ENCODE measurements at places on chromosomes 7 and 10.

DNA sequence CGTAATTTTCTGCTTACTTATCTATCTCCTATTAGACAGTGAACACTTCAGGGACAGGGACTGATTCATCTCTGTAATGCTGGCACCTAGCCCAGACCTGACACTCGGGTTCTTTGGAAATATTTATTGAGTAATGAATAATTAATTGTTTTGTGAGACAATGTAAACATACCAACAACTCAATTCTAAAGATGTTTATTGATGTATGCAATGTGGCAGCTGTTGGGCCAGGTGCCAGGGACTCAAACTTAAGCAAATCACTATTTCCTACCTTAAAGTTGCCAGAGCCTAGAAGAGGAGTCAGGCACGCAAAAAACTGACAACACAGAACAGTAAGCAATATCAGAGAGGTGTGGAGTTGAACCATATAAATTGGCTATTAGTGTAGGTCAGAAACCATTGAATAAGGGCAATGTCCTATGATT is 63.6 kb upstream of the BMPER start:
- no peak for DNase-seq

DNA sequence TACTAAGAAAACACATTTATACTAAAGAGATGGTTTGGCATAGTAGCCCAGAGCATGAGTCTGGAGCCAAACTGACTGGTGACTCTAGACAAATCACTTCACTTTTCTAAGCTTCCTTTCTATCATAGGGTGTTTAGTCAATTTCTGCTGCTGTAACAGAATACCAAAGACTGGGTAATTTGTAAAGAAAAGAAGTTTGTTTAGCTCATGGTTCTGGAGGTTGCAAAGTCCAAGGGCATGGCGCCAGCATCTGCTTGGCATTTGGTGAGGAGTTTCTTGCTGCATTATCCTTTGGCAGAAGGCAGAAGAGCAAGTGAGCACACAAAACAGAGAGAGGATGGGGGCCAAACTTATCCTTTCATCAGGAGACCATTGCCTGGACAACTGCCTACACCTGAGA is 146.3 kb downstream of the CHCHD3 start:
- DNase-seq = no peak

- DNase-seq = no peak
These were observed 25.0 kb downstream of the RUNDC3B start for GRCh38 chr7:87653178-87653577.

DNA sequence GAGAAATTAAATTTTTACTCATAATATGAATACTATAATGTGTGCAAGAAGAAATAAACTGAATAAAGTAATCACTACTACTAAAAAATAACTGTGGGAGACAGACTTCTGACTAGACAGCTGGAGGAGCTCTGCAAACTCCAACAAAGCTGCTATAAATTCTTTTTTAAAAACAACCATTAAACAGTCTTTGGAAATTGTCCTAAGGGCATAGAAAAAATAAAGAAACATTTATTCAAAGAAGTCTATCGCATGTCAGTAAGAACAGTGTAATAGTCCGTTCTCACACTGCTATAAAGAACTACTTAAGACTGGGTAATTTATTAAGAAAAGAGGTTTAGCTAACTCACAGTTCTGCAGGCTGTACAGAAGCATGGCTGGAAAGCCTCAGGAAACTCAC is 56.0 kb downstream of the ZPBP start:
- DNase-seq = no peak

GRCh38 chr10:97759158-97759887 is 12.5 kb downstream of the SFRP5 start:
- no peak for DNase-seq

DNA sequence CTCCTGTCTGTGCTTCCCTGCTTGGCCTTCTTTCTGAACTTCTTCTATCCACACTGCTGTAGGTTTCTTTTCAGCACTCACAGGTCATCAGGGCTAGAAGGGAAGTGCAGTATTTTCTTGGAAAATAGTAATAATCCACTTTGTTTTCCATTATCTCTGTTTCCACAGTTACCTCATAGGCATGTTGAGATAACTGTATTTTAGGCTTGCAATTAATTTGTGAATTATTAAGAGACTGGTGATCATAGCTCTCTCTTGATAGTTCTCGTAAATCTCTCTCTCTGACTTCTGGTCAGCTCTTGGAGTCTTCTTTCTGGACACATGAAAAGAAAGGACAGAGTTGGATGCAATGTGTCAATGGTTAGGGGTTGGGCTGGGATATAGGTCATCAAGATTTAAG is 243.6 kb upstream of the IGFBP3 start:
- DNase-seq = no peak

DNA sequence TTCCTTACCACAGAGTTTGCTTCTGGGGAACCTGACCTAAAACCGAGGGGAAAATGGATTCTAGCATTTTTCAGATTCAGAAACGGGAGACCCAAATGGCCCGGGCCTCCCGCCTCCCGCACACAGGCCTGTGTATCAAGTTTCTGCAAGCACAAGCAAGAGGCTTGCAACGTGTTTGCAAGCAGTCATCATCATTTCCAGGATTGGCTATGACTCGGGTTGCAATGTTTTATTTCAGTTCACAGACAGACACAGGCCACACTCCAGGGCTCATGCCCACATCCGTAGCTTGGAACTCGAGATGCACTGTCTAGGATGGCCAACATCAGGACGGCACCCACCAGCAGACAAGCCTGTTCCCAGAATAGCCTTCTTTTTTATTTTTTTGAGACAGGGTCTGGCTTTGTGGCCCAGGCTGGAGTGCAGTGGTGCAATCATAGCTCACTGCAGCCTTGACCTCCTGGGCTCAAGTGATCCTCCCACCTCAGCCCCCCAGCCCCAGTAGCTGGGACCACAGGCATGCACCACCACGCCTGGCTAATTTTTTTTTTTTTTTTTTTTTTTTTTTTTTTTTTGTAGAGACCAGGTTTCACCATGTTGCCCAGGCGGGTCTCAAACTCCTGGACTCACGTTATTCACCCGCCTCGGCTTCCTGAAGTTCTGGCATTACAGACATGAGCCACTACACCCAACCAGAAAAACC is 68.1 kb upstream of the FOXK1 start:
- no peak for DNase-seq

- DNase-seq = no peak
These were observed 4.6 kb downstream of the SPAM1 start for GRCh38 chr7:123929655-123930054.

GRCh38 chr10:33557313-33557712 is 222.8 kb upstream of the NRP1 start:
- no peak for DNase-seq

GRCh38 chr10:113232928-113233511 is 283.0 kb downstream of the TCF7L2 start:
- DNase-seq = no peak

DNA sequence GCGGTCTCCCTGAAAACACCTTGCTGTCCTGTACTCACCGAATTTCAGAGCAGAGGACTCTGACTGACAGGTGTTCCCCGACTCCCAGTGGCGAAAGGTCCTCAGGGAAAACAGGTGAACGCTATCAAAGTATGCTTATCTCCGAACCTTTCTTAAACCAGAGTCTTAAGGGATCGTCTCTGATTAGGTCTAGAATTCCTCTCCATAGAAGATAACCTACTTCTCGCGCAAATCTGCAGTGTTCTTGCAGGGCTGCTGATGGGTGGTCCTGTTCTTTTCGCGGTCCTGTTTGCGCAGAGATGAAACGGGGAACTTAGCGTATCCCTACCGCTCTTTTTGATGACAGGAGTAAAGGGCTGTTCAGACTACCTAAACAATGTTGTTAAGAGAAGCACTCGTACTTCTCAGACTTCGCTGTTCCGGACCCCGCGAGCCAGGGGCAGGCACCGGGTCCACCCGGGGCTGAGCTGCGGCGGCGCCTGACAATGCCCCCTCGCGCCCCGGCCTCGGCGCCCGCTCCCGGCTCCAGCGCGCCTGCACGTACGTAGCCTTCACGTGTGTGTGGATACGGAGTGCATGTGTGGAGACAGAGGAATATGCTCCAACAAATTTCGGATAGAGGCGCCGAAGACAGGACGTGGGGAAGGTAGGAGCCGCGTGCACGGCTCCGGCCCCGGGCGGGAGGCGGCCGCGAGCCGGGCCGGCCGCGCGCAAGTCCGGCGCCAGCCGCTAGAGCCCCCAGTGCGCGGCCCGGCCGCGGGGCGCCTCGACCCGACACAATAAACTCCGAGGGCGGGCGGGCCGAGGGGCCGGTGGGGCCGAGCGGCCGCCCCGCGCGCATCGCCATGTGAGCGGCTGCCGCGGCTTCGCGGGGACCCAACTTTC is 766 bp upstream of the ZMYND11 start:
- peak; percentile 10 for DNase-seq

DNA sequence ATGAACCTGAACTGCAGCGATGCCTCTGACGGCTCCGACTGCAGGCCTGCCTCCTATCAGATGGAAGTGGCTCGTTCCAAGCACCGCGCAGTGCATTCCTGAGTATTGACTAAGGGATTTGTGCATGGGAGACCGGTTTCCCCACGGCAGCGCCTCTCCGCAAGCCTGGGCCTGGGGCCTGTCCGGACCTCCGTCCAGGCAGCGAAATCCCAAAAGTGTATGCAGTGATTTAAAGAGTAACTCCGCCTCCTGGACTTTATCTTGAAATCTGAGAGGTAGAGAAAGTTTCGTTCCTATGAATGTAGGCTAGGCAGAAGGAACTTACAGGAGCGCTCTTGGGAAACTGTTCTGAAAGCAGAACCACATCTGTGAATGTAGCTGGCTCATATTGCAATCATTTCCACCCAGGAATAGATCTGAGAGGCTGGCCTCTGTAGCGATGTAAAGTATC is 106.2 kb upstream of the CELF2 start:
- no peak for DNase-seq

GRCh38 chr10:44716470-44717015 is 194.6 kb upstream of the TMEM72 start:
- DNase-seq = no peak

GRCh38 chr7:50584793-50585408 is 19.7 kb upstream of the DDC start:
- no peak for DNase-seq

DNA sequence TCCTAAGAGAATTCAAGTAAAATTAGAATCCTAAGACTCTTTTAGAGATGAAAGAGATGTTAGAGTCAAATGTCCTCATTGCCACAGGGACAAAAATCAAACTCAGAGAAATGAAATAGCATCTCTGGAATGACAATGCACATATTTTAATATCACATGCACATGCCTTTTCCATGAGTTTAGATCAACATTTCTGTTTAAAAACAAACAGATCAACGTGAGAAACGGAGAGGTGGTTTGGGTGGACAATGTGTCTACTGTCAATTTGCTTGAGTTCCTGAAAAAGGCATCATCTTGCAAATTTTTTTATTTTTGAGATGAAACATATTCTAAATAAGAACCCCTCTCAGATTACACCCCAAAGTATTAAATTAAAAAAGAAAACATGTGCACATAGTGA is 130.0 kb downstream of the CHRM2 start:
- DNase-seq = no peak

DNA sequence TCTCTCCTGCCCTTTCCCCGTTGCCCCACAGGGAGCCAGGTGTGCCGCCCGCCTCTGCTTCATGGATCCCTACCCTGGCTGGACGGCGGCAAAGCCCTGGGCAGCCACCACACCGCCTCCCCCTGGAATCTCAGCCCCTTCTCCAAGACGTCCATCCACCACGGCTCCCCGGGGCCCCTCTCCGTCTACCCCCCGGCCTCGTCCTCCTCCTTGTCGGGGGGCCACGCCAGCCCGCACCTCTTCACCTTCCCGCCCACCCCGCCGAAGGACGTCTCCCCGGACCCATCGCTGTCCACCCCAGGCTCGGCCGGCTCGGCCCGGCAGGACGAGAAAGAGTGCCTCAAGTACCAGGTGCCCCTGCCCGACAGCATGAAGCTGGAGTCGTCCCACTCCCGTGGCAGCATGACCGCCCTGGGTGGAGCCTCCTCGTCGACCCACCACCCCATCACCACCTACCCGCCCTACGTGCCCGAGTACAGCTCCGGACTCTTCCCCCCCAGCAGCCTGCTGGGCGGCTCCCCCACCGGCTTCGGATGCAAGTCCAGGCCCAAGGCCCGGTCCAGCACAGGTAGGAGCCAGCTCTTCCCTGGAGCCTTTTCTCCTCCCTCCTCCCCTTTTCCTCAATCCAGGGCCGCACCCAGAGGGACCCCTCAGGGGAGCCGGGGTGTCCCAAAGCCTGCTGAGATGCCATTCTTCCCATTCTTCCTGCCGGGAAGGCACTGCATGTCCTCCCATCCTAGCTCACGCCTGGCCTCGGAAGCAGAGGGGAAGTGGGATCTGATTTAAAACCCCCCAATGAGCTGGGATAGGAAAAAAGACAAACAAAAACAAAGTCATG is 4.0 kb downstream of the GATA3 start:
- DNase-seq = no peak

DNA sequence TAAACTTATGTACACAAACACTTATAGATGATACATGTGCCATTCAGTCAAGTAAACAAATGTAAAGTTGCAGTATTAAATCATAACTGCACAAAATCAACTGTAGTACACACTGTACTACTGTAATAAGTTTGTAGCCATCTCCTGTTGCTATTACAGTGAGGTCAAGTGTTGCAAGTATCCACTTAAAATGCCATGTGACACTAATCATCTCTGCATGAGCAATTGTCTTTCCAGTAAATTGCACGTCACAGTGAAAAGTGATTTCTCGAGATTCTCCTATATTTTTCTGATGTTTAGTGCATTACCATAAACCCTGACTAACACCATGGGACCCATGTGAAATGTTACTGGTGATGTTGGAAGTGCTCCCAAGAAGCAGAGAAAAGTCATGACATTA is 293.3 kb upstream of the SP4 start:
- DNase-seq = no peak

DNA sequence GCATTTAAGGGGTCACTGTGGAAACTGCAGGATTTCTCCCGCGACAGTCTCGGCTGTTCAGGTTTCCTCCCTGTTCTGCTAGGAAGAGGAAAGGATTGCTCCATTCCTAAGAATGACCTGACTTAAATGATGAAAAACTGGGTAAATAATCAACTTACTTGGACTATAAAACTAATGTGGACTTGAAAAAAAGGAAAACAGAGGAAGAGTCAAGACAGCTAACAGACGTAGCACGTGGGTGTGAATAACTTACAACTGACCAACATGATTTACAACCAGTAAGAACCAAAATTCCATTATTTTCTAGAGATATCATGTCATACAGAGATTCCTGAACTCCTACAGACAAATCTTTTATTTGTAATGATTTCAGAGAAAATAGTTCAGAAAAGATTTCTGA is 93.8 kb downstream of the ADAM12 start:
- no peak for DNase-seq

- no peak for DNase-seq
These were observed 11.8 kb upstream of the OPN4 start for GRCh38 chr10:86642499-86642898.

GRCh38 chr7:47197486-47197885 is 384.4 kb downstream of the TNS3 start:
- DNase-seq = no peak
